ENCODE measurements at places on chromosomes 5 and 9.

- no peak for DNase-seq
Measured at GRCh38 chr9:72539824-72540347, 18.5 kb downstream of the TMC1 start.

GRCh38 chr9:108168236-108168850, 678.8 kb upstream of the KLF4 start:
- DNase-seq: no peak

- no peak for DNase-seq
Measured at GRCh38 chr5:72314571-72315172, 5.4 kb downstream of the MRPS27 start.

DNA sequence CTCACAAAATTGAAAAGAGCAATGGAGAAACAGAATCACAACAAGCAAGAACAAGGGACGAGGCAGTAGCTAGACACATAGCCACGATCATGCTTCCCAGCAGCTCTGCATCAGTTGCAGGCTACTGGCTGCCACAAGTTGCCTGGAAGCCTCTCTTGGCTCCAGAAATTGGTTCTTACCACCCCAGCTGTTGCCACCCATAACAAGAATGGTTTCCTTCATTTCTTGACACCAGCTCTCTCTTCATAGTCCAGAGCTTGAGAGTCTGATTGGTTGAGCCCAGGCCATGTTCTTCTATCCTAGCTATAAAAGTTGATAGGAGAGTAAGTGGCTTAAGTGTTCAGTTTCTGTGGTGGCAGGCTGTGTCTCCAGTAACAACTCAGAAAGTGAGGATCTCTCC, 210.7 kb upstream of the ANKRD55 start:
- DNase-seq: no peak

GRCh38 chr5:169695025-169695625, 58.0 kb downstream of the DOCK2 start:
- DNase-seq: no peak

DNA sequence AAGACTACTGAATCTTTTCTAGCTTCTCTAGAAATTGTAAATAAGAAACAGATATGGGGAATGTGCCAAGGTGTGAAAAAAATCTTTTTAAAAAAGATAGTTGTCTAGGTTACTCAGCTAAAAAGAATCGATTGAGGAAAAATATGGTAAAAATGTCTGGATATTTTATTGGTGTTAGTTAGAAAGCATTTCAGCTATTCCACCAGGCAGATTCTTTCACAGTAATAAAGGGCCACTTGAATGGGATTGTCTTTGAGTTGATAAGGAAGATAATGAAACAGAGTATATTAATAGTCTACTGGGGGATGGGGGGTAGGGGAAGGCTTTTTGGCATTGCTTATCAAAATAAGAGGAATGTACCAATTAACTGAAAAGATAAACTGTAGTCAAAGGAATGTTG, 51.9 kb downstream of the SLIT3 start:
- no peak for DNase-seq

DNA sequence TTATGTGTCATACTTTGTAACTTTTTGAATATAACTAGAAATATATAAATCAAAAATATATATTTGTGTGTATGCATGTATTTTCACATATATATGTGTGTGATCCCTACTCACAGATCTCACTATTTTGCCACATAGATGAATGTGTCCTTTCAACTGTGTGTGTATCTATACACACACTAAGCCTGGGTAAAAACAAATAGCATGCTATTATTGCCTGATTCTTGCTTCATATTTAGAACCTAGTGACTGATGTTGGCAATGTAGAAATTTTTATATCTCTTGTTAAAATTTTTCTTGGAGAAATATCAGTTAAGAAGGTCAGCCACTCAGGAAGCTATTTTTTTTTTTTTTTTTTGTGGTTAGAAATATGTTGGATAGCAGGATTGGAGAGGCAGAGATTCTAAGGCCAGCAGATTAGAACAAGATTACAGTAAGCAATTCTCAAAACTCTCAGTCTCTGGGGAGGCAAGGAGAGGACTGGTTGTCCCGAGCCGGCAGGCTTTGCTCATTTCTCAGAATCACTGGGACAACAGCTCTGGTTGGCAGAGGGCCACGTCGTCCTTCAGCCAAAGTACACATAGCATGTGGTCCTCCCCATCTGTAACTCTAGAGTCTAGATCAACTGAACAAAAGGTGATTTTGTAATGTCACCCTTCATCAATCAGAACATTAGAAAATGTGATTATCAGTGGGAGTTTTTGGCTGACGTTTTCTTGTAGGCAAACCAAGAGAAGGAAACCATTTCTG, 19.7 kb downstream of the C6 start:
- DNase-seq: no peak

GRCh38 chr5:42492974-42493373, 69.7 kb downstream of the GHR start:
- no peak for DNase-seq

- DNase-seq: no peak
Measured at GRCh38 chr5:167296661-167297060, 994.8 kb upstream of the WWC1 start.

DNA sequence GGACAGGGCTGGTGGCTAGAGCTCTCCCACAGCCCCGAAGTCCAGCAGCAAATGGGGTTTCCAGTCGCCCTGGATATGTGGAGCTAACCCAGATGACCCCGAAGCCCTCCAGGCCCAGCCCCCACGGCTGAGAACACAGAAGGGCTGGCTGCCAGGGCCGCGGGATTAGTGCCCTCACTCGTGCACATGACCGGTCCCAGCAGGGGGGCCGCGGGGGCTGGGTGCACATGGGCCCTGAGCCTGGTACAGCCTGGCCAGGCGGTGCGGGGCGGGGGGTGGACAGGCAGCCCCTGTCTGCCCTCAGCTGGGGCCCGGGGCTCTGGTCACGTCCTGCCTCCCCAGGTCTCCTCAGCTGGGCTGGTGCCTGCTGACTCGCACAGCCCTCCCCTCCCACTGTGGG, 5.9 kb downstream of the SSNA1 start:
- no peak for DNase-seq

DNA sequence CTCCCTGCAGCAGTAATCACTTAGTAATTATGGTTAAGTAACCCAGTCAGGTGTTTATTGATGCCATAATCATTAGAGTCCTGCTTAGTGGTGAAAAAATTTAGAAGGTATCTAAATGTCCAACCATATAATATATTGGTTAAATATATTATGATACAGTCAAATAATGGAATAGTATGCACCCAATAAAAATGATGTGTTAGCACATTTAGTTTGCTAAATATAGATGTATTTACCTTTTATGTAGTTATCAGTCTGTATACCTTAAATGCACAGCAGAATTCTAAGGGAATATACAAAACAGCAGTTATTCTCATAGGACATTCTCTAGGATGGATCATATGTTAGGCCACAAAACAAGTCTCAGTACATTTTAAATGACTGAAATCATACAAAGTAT, 90.4 kb downstream of the PRKACG start:
- DNase-seq: no peak
